Posterior cingulate gyrus (tissue), 11 donors: ENCODE measurements at places on chromosomes 7 and 10.

DNA sequence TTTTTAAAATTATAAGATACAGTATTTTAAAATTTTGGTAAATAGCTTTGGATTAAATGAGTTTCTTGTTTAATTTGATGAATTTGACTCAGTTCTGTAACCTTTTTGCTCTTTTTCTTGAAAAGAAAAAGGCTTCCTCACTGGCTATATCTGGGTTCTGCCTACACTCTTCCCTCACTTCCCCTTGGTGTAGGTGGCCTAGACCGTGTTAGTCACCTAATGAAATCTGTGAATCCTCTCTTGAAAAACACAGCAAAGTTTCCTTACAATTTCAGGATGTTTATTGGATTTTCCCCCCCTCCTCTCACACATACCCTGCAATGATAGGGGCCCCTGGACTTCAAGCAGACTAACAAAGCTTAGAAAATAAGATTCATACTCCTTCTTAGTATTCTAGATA lies 231.6 kb downstream of the ADK start:
- DNase-seq, result no peak

- no peak for DNase-seq
These were observed 28.0 kb upstream of the TNS3 start for GRCh38 chr7:47609803-47610452.

- no peak for DNase-seq
These were observed 134.3 kb downstream of the ACTR3B start for GRCh38 chr7:152893801-152894294.

- no peak for DNase-seq
These were observed 121.4 kb downstream of the TCF7L2 start for GRCh38 chr10:113071446-113071845.

GRCh38 chr7:42843205-42843800 lies 68.6 kb downstream of the C7orf25 start:
- peak; percentile 56 for DNase-seq

DNA sequence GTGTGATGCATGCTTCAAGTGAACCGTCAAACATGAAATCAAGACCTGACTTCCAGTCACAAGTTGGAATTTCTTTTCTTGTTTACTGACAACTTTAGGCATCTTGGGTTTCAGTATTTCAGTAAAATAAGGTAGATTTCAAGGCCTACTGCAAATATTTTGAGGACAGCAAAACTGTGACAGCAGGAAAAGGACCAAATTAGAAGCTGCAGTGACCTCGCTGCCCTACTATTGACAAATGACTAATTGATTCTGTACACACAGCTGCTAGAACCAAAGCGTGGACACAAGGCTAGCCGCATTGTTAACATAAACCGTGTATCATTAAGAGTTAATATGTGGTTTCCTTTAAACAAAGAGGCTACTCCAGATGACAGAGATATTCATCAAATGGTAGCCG lies 105.7 kb upstream of the SEC61G start:
- DNase-seq, result no peak

DNA sequence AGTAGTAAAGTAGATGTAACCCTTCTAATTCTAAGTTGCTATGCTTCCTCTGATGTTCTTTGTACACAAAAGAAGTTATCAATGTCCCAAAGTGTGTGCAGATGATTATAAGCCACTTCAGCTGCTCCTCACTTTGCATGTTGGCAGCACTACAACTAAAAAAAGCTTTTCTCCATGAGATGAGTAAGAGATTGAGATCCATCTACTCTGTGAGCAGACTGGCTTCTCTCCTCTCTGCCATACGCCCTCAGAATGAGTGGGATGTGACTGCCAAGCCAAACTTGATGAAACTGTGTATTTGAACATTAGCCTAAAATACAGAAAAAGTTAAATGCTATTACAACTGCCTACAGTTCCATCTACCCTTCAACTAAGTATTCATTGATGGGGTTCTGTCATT lies 102.9 kb upstream of the ETV1 start:
- DNase-seq, result no peak

GRCh38 chr7:112484671-112485167 lies 3.9 kb downstream of the LSMEM1 start:
- no peak for DNase-seq

DNA sequence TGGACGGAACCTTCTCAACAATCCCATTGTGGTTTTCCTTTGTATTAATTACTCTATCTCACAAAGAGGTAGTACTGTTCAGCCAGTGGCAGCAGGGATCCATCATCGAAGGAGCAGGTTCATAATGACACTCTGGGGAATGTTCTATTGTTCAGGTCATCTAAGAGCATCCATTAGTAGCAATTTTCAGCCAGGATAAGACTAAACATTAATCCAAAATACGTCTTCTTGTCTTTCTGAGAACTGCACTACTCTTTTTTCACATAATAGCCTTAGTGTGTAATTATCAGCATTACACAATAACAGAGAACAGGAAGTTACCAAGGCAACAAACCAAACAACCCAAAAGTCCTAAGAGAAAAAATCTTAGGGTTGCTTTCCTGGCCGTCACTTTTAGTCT lies 259.5 kb upstream of the VWC2 start:
- DNase-seq, result no peak

DNA sequence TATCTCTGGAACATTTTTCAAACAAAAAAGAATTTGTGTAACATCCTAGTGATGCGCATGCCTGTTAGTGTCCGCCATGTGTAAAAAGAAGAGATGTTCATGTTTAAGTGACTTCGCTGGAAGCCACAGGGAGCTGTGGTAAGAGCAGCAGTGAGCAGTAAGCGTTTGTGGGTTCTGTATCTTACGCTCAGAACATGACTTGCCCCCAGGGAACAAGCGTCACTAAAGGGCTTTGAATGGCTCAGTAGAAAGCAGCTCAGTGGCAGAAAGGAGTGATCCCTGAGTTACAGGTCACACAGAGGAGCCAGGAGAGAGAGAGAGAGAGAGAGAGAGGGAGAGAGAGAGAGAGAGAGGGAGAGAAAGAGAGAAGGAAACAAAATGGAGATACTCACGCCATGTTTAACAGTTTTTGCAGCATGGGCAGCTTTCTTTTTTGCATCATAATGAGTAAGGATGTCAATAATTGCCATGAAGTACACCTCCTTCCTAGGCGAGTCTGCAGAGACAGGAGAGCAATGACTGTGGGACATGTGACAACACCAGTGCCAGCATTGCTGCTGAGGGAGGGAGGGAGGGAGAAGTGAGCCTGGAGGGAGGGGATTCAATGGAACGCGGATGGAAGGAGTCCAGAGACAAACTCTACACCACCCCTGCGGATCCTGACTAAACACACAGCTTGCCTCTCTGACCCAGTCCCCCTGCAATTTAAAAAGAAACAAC lies 174.6 kb downstream of the PIP4K2A start:
- DNase-seq, result no peak

DNA sequence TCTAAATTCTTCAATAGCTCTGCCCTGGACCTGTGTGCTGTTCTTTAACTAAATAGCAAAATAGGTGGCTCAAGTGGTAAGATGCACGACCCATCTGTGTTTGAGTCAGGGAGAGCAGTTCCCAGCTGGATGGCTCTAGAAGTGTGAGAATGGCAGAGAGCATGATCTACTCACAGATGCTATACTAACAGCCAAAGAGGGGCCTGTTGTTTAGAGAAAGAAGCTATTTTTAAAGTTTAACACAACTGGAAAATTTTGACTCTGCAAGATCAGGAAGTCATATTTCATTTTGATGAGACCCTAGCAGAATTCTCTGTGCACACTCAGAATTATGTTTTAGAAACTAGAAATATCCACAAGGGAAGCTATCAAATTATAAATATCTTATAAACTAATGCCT lies 87.4 kb upstream of the PIP4K2A start:
- no peak for DNase-seq

GRCh38 chr7:135361788-135362187 lies 128.2 kb downstream of the STRA8 start:
- no peak for DNase-seq

DNA sequence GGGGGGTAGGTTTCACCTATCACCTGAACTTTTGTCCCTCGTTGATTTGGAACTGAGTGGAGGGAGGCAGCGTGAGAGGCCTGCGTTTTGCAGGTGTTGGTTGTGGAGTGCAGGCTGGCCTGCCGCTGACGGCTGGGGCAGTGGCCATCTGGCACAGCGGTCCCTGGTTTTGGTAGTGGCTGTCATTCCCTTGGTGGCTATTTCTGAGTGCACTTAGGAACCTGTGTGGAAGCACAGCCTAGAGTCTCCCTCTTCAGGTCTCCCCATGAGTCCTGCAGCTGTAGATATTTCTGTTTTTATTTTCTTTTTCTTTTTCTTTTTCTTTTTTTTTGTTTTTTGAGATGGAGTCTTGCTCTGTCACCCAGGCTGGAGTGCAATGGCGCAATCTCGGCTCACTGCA lies 129.2 kb downstream of the CUL2 start:
- DNase-seq, result no peak
